ENCODE measurements at places on chromosomes 3 and 15. TPM values are rescaled to one million over a fixed set of nuclear protein-coding genes. Genes with fewer than 3 reads are reported as not detected.

DNA sequence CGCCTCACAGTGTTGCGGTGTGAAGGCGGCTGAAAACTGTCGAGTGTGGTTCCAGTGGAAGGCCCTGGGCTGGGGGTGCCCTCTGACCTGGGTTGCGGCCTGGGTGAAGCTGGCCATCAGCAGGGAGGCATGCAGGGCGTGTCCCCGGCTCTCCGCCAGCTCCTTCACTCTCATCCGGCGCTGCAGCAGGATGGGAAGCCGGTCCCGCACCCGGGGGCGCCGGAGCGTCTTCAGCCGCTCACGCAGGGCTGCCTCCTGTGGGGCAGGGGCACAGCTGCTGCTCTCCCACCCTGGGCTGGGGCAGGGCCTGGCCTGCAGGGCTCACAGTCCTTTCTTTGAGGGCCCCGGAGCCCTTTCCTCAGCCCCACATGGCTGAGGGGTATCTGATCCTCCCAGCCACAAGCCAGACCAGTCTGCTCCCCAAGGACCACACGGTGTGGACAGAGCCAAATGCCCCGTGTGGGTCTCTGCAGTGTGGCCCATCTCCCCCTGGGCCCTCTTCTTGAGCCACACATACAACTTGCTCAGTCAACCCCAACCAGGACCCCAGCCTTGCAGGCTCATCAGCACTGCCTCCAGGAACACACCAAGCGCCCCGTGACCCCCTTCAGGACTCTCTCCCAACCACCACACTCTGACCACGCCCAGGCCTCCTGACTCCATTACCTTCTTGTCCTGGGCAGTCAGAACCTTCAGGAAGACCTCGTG, 26.8 kb downstream of the SPTBN5 start:
- H3K4me3 ChIP-seq: no peak overlapping the region
- no peaks in the 10 kb centered on the region for H3K27me3 ChIP-seq
- no peak for DNase-seq
- no peaks in the 10 kb centered on the region for H3K36me3 ChIP-seq
- no peaks in the 10 kb centered on the region for H3K4me1 ChIP-seq

DNA sequence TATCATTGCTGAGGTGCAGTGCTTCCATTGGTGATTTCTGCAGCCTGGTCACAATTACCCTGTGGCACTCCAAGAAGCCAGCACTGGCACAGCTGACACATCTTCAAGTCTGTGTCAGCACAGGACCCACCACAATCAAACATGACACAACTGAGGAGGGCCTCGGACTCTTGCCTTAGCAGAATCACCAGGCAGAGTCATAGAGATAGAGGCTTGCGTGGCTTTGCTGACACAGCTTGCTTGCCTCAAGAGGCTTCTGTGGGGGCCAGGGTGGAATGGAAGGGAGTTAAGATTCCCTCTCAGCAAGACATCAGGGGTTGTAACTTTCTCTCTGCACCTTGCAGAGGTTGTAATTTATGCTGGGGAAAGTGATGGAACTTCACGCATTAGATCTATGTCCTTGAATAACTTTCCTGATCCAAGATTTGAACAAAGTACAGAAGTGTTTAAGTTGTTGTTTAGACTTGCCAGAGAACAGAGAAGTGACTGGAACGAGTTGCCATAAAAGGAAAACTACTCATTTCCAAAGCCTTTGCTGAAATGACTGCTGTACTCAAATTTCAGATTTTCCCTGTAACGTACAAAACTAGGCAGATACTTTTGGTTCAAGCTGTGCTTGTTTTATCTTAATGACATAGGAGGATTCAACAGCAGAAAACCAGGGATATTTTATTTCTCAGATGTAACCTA, 170.7 kb downstream of the DIPK2A start:
- no peaks in the 10 kb centered on the region for H3K4me1 ChIP-seq
- no peak for DNase-seq
- H3K27ac ChIP-seq: no peak overlapping the region
- no peak overlapping the region for H3K4me3 ChIP-seq

DNA sequence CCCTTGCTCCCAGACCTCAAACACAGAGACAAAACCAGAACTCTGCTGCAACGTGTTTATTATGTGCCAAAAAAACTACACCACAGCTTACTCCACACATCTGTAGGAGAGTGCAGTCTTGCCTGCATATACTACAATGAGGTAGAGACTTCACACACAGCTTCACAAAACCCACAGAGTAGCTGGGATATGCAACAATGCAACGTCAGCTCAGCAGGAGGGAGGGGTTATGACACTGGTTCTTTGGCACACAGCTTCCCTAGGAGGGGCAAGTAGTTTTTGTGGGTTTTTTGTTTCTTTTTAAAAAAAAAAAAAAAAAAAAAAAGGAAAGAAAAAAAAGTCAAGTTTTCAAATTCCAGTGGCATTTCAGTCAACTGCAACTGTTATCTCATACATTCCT, 2.9 kb upstream of the RPS17 start:
- no peak overlapping the region for H3K27ac ChIP-seq
- no peaks in the 10 kb centered on the region for H3K36me3 ChIP-seq
- DNase-seq: no peak
- H3K27me3 ChIP-seq: no peaks in the 10 kb centered on the region

GRCh38 chr15:29571792-29572431, 250.4 kb downstream of the TJP1 start:
- no peak overlapping the region for H3K27ac ChIP-seq
- H3K4me1 ChIP-seq: no peaks in the 10 kb centered on the region
- H3K4me3 ChIP-seq: no peak overlapping the region
- H3K36me3 ChIP-seq: no peaks in the 10 kb centered on the region

UBA3 gene
- 43.7 TPM for total RNA-seq

TMEM212 gene
- not detected for total RNA-seq

Data from tibial nerve (tissue), 4 donors.